Uterine smooth muscle cell (primary cell): ENCODE measurements at places on chromosomes 5 and 9. TPM values are rescaled to one million over a fixed set of nuclear protein-coding genes. Genes with fewer than 3 reads are reported as not detected.

Gene ZDHHC11B
- total RNA-seq = 0.50 TPM in 1 of 2 replicates, not detected in the other

Gene GALNT12
- total RNA-seq = 69.5 and 98.7 TPM in 2 replicates

Gene NDST1
- 33.4 and 39.5 TPM in 2 replicates for total RNA-seq

Gene ZFP62
- 20.1 and 24.1 TPM in 2 replicates for total RNA-seq

Gene LIFR
- 12.9 and 13.6 TPM in 2 replicates for total RNA-seq

Gene IFNE
- total RNA-seq = 15.7 and 19.6 TPM in 2 replicates

Gene GABRP
- not detected in 2 replicates for total RNA-seq

Gene JAKMIP2
- total RNA-seq = 9.5 and 10.8 TPM in 2 replicates

Gene CARD6
- 5.9 and 7.4 TPM in 2 replicates for total RNA-seq

Gene CEMIP2
- 80.5 and 90.1 TPM in 2 replicates for total RNA-seq

Gene DIPK1B
- 0.22 and 1.1 TPM in 2 replicates for total RNA-seq

Gene GABBR2
- total RNA-seq = 0.11 and 0.12 TPM in 2 replicates

Gene SSBP2
- total RNA-seq = 25.7 and 28.6 TPM in 2 replicates

Gene ANKRD18A
- total RNA-seq = not detected in 2 replicates

Gene FBXW5
- 167 and 192 TPM in 2 replicates for total RNA-seq

Gene LRRC70
- 1.00 and 1.4 TPM in 2 replicates for total RNA-seq

Gene USP20
- total RNA-seq = 9.4 and 13.9 TPM in 2 replicates

Gene SLC25A2
- total RNA-seq = 0.50 and 0.66 TPM in 2 replicates

Gene ZBED3
- total RNA-seq = 0.44 and 1.5 TPM in 2 replicates

Gene IL4
- not detected in 2 replicates for total RNA-seq

Gene CORO2A
- 0.12 and 0.44 TPM in 2 replicates for total RNA-seq
